ENCODE measurements at places on chromosomes 5 and 9. TPM values are rescaled to one million over a fixed set of nuclear protein-coding genes. Genes with fewer than 3 reads are reported as not detected.
A peak's percentile ranks its signal among the peaks of the same experiment; 100 is the strongest.

PALM2AKAP2 gene
- total RNA-seq = not detected

DNA sequence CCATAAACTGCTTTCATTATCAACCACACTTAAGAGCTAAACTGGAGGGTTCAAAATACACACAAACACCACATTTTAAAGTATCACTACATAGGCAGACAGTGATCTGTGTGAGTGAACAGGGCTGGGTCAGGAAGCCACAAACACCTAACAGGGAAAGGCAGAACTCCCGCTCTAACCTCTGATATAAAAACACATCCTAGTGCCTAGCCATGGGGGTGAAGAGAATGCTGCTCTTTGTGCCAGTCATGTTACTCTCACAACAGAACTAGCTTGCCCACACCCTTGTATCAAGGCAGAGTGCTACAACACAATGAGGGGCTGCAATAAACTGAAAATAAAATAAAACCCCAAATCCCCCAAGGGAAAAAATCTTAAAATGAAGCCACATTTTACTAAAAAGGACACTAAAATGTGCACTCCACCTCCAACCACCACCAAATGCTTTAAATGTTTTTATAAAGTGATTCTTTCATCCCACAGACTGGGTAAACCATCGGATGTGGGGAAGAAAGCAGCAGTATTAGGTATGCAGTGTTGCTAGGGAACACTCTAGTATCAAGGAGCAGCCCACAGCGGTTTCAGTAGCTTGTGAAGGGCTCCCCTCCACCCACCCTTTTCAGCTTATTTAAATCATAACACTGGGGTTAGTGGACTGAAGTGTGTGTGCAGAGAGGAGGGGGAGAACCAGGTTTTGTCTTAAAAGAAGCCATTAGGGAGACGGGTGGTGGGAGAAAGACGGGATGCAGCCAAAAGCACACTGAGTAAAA, 64.5 kb downstream of the TMEM161B start:
- no peak overlapping the region for H3K27ac ChIP-seq
- DNase-seq = no peak
- H3K4me1 ChIP-seq = no peaks in the 10 kb centered on the region
- no peak overlapping the region for H3K4me3 ChIP-seq

GRCh38 chr9:4225291-4226028, 74.4 kb downstream of the GLIS3 start:
- H3K27ac ChIP-seq = no peak overlapping the region
- no peaks in the 10 kb centered on the region for H3K27me3 ChIP-seq
- H3K4me3 ChIP-seq = no peak overlapping the region
- no peak for DNase-seq
- H3K4me1 ChIP-seq = no peaks in the 10 kb centered on the region

GRCh38 chr5:173878224-173878967, 9.8 kb upstream of the CPEB4 start:
- H3K4me3 ChIP-seq = no peak overlapping the region
- peak overlapping the region; percentile 55 for H3K27ac ChIP-seq
- peak; percentile 58 for DNase-seq
- peaks cover 8% of the 10 kb centered on the region for H3K4me1 ChIP-seq

DNA sequence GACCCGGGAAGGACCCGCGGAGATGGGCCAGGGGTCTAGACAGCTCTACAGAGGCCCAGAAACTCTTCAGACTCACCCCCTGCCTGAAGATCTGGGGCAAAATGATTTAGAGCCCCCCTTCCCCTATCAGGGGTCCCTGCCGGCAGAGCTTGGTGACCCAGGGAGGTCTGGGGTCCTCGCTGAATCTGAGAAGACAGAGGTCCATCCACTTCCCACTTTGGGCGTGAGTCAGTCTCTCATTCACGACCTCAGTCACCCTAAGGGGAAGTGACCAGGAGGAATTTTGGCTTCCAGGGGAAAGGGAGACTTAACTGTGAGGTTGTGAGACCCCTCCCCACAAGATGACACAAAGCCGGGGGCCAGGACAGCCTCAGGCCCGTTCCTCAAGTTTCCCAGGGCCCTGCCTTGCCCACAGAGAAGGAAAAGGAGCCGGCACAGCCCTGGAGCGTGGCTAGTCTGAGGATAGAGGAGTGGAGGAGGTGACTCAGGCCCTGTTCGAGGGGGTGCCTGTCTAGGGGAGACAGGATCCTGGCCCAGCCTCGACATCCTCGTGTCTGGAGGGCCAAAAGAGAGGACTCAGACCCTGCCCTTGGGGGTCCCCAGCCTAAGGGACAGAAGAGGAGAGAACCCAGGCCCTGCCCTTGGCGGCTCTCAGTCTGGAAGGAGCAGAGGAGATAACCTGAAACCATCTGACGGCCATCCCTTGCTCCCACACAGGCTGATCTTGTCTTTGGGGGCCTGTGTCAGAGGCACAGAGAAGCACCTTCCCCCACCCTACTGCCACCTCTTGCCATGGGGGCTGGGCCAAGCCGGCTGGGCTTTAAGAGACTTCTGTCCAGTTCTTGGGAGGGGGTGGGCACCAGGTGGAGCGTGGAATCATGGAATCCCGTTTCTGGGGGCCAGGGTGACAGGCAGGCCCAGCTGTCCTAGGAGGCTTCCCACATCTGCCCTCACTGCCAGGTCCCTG, 889 bp downstream of the PDLIM4 start:
- H3K4me3 ChIP-seq = peak overlapping the region; percentile 63
- H3K36me3 ChIP-seq = peaks cover 19% of the 10 kb centered on the region
- H3K27ac ChIP-seq = peak overlapping the region; percentile 74
- no peaks in the 10 kb centered on the region for H3K27me3 ChIP-seq

DNA sequence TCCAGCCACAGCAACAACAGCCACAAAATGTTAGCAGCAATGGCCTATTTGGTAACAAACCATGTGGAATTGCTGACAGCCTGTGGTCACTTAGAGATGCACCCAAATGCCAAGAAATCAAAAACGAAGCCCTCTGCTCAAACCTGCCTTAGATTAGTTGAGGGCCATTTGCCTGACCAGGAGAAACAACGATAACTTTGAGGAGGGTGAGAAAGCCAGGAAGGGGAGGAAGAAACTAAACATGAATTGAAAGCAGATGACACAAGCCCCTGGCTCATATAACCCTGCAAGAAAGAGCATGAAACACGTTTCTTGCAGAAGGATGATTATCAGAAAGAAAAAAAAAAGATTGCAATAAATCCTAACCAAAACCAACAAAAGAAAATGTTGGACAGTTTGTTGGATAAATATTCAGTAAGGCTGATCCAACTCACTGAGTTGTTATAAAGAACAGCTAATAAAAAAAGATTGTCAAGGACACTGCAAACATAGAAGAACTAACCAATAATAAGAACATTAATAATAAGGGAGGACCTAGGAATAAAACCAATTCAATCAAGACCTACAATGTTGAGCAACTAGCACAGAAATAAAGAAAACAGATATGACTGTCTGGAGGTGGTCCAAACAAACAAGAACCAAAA, 140.5 kb upstream of the SLC30A5 start:
- H3K4me3 ChIP-seq = no peak overlapping the region
- H3K27ac ChIP-seq = no peak overlapping the region
- no peaks in the 10 kb centered on the region for H3K36me3 ChIP-seq
- H3K27me3 ChIP-seq = peaks cover 18% of the 10 kb centered on the region
- no peak for DNase-seq
- H3K4me1 ChIP-seq = no peaks in the 10 kb centered on the region

Data from K562 (cell line).